ENCODE measurements at places on chromosomes 11 and 22.
A peak's percentile ranks its signal among the peaks of the same experiment; 100 is the strongest.

- DNase-seq = no peak
Observed at GRCh38 chr11:12251666-12252560, 125.5 kb upstream of the PARVA start.

GRCh38 chr22:50004918-50005317 lies 7.6 kb downstream of the IL17REL start:
- DNase-seq = peak; percentile 57

DNA sequence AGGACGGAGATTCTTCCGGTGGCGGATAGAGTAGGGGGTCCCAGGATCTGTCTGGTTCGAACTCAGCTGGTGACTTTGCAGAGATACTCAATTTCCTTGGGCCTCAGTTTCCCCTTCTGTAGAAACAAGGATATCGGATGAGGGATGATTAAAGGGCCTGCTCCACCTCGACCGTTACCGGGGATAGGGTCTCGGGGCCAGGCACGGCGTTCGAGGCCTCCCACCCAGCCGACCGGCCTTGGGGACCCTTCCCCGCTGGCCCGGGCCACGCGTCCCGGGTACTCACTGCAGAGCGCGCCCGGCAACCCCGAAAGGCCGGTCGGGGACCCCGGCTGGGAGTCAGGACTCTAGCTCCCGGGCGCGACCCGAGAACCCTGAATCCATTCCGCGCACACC lies 321 bp downstream of the RHBDD3 start:
- DNase-seq = no peak

- DNase-seq = no peak
Observed at GRCh38 chr11:23406131-23406819, 546.0 kb upstream of the CCDC179 start.

- no peak for DNase-seq
Observed at GRCh38 chr11:20002312-20003216, 157.7 kb downstream of the DBX1 start.

- no peak for DNase-seq
Observed at GRCh38 chr22:40602231-40602630, 34.3 kb downstream of the MRTFA start.

- no peak for DNase-seq
Observed at GRCh38 chr22:49021131-49021925, 806.3 kb downstream of the BRD1 start.

GRCh38 chr11:12206529-12206928 lies 96.1 kb downstream of the MICAL2 start:
- peak; percentile 5 for DNase-seq

DNA sequence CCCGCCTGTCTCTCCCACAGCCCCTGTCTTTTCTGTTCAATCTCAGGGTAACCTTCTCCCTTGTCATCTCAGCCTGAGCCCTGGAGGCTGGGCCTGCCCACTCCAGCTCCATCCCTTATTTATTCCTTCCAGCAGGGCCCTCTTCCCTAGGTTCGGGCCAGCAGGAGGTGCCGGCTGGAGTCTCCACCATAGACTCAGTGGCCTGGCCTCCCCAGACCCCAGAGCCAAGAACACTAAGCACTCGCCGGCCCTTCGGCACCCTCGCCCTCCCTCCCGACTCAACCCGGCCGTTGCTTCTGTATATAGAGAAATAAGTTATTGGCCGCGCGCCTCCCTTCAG lies 1.4 kb upstream of the RAB1B start:
- DNase-seq = no peak

DNA sequence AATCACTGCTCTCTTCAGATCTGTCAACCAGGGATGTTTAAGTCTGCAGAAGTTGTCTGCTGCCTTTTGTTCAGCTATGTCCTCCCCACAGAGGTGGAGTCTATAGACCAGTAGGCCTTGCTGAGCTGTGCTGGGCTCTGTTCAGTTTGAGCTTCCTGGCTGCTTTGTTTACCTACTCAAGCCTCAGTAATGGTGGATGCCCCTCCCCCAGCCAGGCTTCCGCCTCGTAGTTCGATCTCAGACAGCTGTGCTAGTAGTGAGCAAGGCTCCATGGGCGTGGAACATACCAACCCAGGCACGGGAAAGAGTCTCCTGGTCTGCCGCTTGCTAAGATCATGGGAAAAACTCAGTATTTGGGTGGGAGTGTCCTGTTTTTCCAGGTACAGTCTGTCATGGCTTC lies 27.6 kb upstream of the CASP12 start:
- no peak for DNase-seq

- peak; percentile 10 for DNase-seq
Observed at GRCh38 chr22:25212337-25212736, 7.1 kb upstream of the CRYBB2 start.

GRCh38 chr11:48004456-48004855 lies 24.1 kb downstream of the PTPRJ start:
- no peak for DNase-seq
